ENCODE measurements at places on chromosomes 2 and 18. TPM values are rescaled to one million over a fixed set of nuclear protein-coding genes. Genes with fewer than 3 reads are reported as not detected.
A peak's percentile ranks its signal among the peaks of the same experiment; 100 is the strongest.

GRCh38 chr2:70896765-70897202, 38.9 kb upstream of the ATP6V1B1 start:
- no peak for DNase-seq

- no peak for DNase-seq
Observed at GRCh38 chr2:176291809-176292283, 22.6 kb downstream of the MTX2 start.

GRCh38 chr18:76445275-76445674, 49.8 kb downstream of the ZNF516 start:
- no peak for DNase-seq

- no peak for DNase-seq
Observed at GRCh38 chr2:234796045-234796591, 155.7 kb upstream of the SH3BP4 start.

DNA sequence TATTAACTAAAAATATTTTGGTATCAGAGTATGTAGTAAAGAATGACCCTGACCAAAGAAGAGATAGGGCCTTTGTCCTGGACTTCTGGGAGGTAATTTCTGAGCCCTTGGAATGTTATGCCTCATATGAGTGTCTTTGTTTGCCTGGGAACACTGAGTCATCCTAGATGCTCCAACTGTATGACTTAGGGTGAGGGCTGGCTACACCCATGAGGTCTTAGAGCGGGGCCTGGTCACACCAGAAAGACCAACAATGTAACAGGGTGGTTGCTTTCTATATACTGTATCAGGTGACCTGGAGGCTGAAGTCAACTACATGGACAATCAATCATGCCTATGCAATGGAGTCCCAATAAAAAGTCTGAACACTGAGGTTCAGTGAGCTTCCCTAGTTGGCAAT, 253.1 kb downstream of the MBD2 start:
- no peak for DNase-seq

- no peak for DNase-seq
Observed at GRCh38 chr2:20597860-20598183, 53.1 kb downstream of the HS1BP3 start.

DNA sequence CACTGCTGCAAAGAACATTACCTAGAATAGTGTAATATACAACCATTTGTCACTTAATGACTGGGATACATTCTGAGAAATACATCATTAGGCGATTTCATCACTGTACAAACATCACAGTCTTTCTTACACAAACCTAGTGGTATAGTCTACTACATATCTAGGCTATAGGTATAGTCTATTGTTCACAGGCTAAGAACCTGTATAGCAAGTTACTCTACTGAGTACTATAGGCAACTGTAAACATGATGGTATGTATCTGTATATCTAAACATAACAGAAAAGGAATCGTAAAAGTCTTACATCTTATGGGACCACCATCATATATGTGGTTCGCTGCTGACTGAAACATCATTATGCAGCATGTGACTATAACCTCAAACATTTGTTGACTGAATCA, 21.4 kb downstream of the SP3 start:
- DNase-seq: no peak

DNA sequence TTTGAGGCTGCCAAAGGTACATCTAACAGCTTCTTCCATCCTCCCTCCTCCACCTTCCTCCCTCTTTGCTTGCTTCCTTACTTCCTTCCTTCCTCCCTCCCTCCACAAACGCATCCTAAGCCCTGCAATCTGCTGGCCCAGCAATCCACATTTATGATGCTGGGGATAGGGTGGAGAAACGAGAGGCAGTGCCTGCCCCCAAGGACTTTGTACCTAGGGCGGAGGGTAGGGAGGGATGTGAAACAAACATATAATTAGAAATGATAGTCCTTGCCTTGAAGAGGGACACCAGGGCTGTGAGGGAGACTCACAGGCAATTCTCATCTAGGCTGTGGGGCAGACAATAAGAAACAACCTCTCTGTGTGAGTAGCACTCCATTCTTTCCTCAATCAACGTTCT, 188.3 kb downstream of the ANKRD30B start:
- no peak for DNase-seq

GRCh38 chr2:68726608-68727367, 7.8 kb upstream of the ARHGAP25 start:
- DNase-seq: peak; percentile 74

DNA sequence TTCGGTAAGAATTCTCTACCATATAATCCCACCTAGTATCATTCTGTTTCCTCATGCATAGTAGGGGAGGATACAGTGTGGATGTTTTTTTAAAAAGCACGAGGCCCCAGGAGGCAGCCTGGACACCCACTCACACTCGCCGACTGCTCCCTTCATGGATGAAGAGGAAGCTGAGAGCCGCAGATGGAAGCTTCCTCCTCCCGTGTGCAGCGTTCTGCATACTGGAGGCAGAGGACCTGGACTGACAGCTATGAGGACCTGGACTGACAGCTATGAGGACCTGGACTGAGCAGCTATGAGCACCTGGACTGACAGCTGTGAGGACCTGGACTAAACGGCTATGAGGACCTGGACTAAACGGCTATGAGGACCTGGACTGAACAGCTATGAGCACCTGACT, 234.4 kb downstream of the NDUFA10 start:
- no peak for DNase-seq

GRCh38 chr2:23404426-23404825, 19.4 kb downstream of the KLHL29 start:
- no peak for DNase-seq

DNA sequence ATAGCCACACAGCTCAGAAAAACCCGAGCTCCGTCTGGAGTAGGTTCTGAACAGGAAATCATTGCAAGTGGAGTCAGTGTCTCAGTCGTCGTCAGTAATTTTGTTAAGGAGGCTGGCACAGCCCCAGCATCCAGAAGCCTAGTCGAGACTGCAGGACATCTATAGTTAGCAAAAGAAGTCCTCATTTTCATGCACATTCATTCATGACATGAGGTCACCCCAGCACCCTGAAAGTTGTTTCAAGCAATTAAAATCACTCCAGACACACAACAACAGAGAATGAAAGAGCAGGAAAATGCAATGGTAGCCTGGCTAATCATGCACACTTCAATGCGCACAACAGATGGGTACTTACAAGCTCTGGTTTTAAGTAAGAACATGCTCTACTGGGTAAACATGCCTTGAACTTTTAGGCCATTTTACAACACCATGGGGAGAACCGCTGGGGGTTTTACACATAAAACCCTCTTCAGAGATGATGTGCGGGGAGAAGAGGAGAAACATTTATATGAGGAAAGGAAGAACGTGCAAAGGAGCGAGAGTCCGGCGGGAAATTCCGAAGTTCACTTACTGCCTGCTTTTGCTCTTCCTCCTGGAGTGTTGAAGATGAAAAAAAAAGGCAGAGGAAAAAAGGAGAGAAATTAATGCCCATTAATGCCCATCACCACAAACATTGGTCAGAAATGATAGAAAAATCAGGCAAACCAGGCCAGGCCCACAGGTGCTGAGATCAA, 77.4 kb upstream of the DNMT3A start:
- no peak for DNase-seq

- DNase-seq: no peak
Observed at GRCh38 chr2:68812251-68812650, 58.9 kb downstream of the BMP10 start.

DNA sequence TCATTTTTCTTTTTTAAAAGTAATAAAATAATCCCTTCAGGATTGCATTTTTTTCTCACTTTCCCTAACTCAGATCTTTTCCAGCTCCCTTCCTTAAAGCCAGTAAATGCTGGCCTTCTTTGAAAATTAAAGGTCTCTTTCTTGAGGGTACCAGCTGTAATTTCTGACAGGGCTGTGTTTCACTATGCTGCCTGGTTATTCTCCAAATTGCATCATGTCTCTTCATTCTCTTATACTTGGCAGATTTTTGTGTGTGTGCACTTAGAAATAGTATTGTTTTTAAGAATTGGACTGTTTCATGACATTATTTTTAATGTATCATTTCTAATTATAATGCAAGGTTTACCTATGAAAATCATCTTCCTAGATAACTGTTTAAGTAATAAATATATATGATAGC, 72.0 kb upstream of the EPB41L5 start:
- DNase-seq: no peak

GRCh38 chr2:58039170-58039611, 7.4 kb upstream of the VRK2 start:
- no peak for DNase-seq

DNA sequence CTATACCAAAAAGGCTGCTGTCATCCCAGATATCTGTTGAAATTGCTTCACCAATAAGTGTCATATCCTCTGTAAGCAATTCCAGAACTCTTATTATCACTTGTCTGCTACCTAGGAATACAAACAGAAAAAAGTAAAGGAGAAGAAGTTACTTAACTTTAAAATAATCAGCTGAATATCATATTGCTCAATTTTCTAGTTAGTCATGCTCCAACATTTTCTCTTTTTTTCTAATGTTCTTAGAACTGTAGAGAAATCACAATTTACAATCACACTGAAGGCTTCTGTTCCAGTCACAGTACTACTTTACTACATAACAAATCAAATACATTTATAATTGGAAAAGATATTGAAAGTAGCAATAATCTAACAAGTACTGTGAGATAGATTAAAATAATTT, 17.4 kb downstream of the RTTN start:
- no peak for DNase-seq

- no peak for DNase-seq
Observed at GRCh38 chr18:74929110-74929509, 279.8 kb downstream of the PTGR3 start.

DNA sequence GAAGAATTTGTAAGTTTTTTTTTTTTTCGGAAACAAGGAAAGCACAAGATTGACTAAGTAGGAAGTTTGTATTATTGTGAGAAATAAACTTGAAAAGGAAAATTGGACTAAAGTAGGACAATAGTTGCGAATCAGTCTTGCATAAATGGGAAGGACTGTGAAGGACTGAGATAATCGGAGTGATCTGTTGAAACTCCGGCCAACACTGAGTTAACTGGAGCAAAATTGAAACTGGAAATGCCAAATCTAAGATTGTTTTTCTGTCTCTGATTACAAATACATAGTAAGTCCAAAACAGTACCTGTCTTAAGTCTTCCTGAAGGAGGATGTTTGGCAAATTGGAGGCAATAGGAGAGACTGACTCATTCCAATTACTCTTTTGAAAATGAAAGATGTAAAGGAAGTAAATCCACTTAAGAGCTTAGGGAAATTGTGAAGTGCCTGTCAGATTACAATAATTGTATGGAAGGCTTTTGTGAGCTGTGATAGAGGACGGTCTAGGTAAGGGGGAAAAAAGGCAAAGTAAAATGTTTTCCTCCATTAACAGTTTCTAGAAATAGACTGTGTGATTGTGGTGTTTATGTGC, 204.9 kb upstream of the CYRIA start:
- no peak for DNase-seq

DNA sequence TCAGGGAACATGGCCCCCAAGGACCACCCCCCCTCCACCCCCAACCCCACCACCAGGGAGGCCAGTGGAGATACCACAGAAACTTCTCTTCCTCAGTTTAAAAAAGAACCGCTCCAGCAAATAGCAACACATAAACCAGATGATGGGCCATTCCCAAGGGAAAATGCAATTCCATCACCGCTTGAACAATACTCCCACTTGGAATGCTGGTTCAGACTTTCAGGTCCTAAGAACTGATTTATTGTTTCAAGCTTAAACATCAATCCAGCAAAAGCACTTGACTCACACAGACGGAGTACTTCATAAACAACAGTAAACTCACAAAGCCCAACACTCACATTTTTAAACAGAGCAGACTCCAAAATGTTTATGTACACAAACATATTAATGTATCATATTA, 6.9 kb downstream of the HDAC4 start:
- DNase-seq: no peak

DNA sequence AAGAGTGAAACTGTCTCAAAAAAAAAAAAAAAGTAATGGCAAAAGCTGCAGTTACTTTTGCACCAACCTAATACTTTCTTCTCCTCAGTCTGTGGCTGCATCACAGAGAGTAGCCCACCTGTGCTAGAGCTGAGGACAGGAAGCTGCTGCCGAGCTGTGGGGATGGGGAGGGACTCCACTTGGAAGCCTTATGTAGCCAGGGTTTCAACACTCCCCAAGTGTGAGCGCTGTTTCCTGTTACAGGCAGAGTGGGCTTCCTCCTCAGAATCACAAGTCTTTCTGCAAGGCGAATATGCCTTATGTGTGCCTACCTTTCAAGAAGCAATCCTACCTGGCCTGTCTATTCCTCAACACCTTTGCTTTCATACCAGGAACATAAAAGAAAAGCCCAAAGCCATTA, 36.3 kb upstream of the CYP27C1 start:
- DNase-seq: no peak

Gene TYMS
- 54.5 TPM for total RNA-seq

Gene CXCR1
- total RNA-seq: not detected

Gene B3GNT7
- total RNA-seq: 0.46 TPM

Gene CD207
- not detected for total RNA-seq

Gene BMP10
- total RNA-seq: not detected

Gene ANKRD29
- not detected for total RNA-seq

Gene ABCG5
- not detected for total RNA-seq

Gene VWA3B
- not detected for total RNA-seq

Gene MSH6
- 164 TPM for total RNA-seq

Gene FAM228A
- total RNA-seq: not detected

Gene GCG
- not detected for total RNA-seq
